GM06990 (cell line): ENCODE measurements at places on chromosomes 5 and 9.
A peak's percentile ranks its signal among the peaks of the same experiment; 100 is the strongest.

DNA sequence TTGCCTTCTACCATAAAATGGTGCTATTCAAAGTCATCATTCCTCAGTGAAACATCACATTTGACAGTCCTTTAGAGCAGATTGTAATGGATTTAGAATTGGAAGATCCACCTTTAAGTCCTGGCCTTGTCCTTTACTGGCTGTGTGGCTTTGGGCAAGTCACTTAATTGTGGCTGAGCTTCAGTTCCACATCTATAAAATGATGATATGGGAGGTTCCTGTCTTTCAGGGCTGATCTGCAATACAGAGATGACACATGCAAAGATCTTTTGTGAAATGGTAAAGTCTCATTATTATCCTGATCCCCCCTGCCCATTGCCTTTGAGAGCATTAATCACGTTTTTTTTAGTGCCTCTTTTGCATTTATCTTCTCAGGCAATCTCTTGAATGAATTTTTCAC is 58.2 kb downstream of the ZFAND5 start:
- DNase-seq = no peak

GRCh38 chr9:21974722-21975409 is 19.3 kb downstream of the CDKN2A start:
- peak; percentile 61 for DNase-seq

DNA sequence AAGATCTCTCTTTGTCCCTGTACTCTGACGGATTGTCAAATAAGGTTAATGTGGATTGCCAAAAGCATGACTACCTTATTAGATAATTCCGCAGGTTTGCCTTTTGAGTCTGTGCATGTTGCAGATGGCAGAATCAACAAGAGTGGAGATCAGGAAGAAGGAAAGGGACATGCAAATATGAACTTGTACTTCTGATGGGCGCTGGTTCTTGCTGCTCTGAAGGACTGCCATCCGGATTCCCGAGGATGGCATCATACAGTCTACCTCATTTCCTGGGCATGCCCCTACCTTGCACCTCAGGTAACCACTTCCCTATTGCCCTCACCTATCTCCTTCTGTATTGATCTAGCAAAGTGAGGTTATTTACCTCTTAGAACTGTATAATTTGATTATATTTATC is 504.2 kb downstream of the ACTL7B start:
- no peak for DNase-seq

- DNase-seq = no peak
Measured at GRCh38 chr5:34485768-34486030, 170.4 kb upstream of the RAI14 start.

DNA sequence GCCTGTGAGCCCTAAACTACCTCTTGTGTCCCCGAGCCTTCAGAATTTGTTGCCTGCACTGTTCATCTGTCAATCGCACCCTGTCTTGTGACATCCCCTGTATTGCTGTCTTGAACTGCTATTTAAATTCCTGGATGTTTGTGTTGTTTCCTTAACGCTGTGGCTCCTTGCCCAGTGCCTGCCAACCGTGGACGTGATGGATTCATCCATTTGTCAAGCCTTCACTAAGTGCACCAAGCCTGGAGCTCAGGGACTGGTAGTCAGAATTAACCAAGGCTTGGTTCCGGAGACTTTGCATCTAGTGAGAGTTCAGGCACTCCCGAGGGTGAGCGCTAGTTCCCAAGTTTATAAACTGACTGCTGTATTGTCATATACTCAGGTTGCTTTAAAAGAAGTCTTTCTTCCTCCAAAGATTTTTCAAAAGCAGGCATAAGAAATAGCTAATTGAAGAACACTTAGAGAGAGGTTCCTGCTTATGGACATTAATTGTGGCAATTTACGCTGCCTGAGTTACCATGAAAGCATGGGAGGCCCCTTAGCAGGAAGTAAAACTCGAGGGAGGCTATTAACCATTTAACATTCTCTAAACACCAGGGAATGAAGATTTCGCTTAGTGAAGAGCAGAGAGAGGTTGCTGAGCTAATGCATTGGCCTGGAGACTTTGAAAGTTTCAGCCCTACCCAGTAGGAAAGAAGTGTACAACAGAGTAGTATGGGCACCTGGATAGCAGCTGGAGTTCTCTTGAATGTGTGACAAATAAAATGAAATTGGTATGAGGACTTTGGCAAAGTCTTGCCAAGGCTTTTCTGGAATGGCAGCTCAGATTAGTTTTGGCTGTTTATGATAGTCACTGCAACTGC is 29.0 kb downstream of the RGS3 start:
- no peak for DNase-seq

GRCh38 chr5:95184924-95185323 is 100.0 kb downstream of the MCTP1 start:
- DNase-seq = no peak

- no peak for DNase-seq
Measured at GRCh38 chr9:114184071-114184470, 28.7 kb downstream of the COL27A1 start.

- no peak for DNase-seq
Measured at GRCh38 chr5:154331924-154332323, 113.9 kb upstream of the SAP30L start.

GRCh38 chr5:87245451-87245850 is 22.2 kb upstream of the RASA1 start:
- DNase-seq = no peak
